ENCODE measurements at places on chromosomes 13 and 19. TPM values are rescaled to one million over a fixed set of nuclear protein-coding genes. Genes with fewer than 3 reads are reported as not detected.

PCDH9 gene
- 1.6 TPM for total RNA-seq

VPS36 gene
- total RNA-seq = 49.4 TPM

C19orf38 gene
- 0.24 TPM for total RNA-seq

B3GNT3 gene
- 0.70 TPM for total RNA-seq

KRTDAP gene
- total RNA-seq = 4.2 TPM

RASAL3 gene
- total RNA-seq = not detected

LPAR2 gene
- total RNA-seq = 56.6 TPM

C1QTNF9 gene
- not detected for total RNA-seq

DIRAS1 gene
- 4.7 TPM for total RNA-seq

CEACAM16 gene
- total RNA-seq = not detected

CD70 gene
- total RNA-seq = 0.92 TPM

GRCh38 chr13:98509271-98510155 lies 67.4 kb downstream of the STK24 start:
- no peaks in the 10 kb centered on the region for H3K27me3 ChIP-seq
- H3K4me1 ChIP-seq = peaks cover 38% of the 10 kb centered on the region
- no peak overlapping the region for H3K27ac ChIP-seq
- peaks cover 38% of the 10 kb centered on the region for H3K36me3 ChIP-seq

DNA sequence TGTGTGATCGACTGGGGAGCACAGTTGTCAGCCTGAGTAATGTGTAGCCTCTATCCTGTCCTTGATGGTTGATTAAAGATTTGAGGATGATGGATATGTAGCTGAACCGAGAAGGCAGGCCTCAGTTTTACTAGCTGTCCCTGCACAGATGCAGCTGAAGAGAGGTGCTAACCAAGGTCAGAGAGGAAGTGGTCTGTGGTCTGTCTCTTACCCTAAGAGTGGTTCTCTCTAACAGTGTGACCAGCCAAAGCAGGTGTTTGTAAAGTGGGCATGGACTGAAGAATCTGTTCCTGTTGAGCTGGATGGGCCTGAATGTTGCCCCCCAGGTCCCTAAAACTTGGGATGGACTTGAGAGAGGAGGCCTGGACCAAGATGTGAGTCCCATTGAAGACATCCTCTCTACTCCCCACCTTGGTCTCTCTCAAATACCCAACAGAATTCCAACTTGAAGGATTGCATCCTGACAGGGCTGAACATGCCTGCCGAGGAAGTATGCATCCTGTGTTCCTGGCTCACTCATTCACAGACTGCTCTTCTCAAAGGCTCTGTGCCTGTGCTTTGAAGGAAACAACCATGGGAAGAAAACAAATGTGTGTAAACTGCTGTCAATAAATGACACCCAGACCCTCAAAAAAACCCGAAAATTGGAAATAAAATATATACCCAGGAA lies 223.8 kb downstream of the MAB21L1 start:
- DNase-seq = no peak
- no peaks in the 10 kb centered on the region for H3K27me3 ChIP-seq
- H3K4me3 ChIP-seq = no peak overlapping the region
- H3K27ac ChIP-seq = no peak overlapping the region

- no peak overlapping the region for H3K27ac ChIP-seq
- H3K4me1 ChIP-seq = no peaks in the 10 kb centered on the region
- H3K27me3 ChIP-seq = no peaks in the 10 kb centered on the region
- peak; percentile 93 for DNase-seq
- H3K36me3 ChIP-seq = no peaks in the 10 kb centered on the region
These were observed 4.3 kb upstream of the C5AR1 start for GRCh38 chr19:47305309-47305751.

- no peak for DNase-seq
- H3K27me3 ChIP-seq = no peaks in the 10 kb centered on the region
- H3K27ac ChIP-seq = no peak overlapping the region
- H3K4me3 ChIP-seq = peak overlapping the region; percentile 88
- no peaks in the 10 kb centered on the region for H3K36me3 ChIP-seq
These were observed 707 bp upstream of the MAMSTR start for GRCh38 chr19:48720251-48720612.

DNA sequence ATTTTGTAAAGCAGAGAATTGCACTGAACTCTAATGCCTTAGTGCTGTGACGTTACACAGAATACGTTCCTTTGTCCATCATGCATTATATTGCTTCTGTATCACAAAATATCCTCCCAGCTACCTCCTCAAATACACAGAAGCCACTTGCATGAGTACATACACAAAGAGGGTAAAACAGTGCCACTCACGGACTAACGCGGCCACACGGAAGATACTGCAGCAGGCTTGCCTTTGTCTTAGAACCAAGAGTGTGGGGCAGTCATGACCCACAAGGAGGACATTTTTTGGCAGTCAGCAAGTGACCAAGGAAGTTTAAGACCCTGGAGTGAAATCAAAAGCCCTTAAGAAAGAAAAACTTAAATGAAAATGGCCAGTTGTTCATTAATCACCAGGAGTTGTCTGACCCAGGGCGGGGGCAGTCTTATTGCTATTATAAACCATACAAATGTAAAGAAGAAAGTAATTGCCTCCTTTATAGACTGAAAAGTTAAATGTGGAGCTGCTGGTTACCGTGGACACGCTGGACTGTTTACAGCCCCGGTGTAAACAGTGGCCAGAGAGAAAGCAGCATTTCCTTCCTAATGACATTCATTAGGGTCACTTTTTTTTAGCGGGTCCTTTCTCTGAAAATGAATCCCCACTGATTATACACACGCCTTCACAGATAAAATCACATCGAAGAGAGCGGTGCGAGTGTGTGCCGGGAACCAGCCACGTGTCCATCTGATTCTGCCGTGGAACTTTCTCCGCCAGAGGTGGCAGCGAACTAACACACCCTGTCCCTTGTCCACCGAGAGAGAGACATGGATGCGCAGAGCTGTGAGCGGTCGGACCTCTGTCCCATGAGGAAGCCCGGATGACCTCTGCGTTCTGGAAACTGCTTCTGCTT lies 66.8 kb downstream of the SOX1 start:
- H3K36me3 ChIP-seq = no peaks in the 10 kb centered on the region
- H3K27ac ChIP-seq = peak overlapping the region; percentile 61
- no peak overlapping the region for H3K4me3 ChIP-seq
- peaks cover 11% of the 10 kb centered on the region for H3K27me3 ChIP-seq
- H3K4me1 ChIP-seq = no peaks in the 10 kb centered on the region

DNA sequence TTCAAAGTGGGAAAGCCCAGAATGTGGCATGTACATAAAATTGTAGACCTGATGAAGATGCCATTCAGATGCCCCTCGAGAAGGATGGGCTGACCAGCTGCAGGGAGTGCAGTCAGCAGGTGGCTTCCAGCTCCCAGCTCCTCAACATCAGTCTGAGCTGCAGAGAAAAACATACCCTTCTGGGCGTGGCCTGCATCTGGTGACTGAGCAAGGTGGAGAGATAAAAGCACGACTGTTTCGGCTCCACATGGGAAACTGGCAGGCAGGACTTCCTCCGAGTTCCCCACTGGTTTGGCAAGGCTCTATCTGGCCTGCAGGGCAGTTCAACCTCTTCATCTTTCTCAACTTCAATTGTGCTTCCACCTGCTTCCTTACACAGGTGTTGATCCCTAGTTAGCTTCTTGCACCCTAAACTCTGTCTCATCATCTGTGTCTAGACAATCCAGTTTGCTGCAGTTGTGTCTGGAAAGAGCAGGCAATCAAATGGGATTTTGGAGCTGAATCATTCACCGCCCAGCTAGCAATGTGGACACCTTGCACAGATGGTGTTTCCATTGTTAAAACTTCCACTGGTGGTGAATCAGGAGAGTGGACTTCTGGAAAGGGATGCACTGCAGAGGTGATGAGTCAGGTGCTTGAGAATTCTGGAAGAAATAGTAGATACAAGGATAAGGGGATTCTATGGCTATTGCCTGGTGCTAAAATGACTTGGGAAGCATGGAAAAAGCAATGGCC lies 56.8 kb downstream of the POLR1D start:
- no peaks in the 10 kb centered on the region for H3K4me1 ChIP-seq
- no peaks in the 10 kb centered on the region for H3K36me3 ChIP-seq
- H3K4me3 ChIP-seq = no peak overlapping the region
- H3K27ac ChIP-seq = no peak overlapping the region

DNA sequence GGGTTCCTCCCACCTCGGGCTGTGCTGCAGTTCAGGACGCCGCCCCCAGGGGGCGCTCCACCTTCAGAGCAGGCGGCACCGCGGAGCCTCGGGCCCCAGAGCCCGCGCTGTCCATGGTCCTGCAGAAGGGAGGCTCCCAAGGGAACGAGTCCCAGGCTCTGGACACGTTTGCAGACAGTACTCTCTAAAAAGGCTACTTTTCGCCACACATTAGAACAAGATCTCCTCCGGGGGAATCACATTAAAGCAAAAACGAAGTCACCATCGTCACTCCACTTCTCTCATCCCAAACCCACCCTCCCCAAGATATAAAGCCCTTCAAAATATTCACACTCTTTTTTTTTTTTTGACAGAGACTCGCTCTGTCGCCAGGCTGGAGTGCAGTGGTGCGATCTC lies 4.6 kb upstream of the SIGLEC10 start:
- H3K4me3 ChIP-seq = no peak overlapping the region
- no peaks in the 10 kb centered on the region for H3K4me1 ChIP-seq
- no peaks in the 10 kb centered on the region for H3K36me3 ChIP-seq
- H3K27ac ChIP-seq = no peak overlapping the region
- peaks cover 8% of the 10 kb centered on the region for H3K27me3 ChIP-seq
- peak; percentile 99 for DNase-seq

- no peak overlapping the region for H3K4me3 ChIP-seq
- H3K27ac ChIP-seq = no peak overlapping the region
- peaks cover 44% of the 10 kb centered on the region for H3K36me3 ChIP-seq
- no peak for DNase-seq
These were observed 4.5 kb downstream of the MZF1 start for GRCh38 chr19:58568453-58569130.

GRCh38 chr19:46347985-46348384 lies 1.1 kb downstream of the PPP5C start:
- DNase-seq = no peak
- no peaks in the 10 kb centered on the region for H3K4me1 ChIP-seq
- H3K4me3 ChIP-seq = peak overlapping the region; percentile 84
- H3K27ac ChIP-seq = no peak overlapping the region
- peaks cover 20% of the 10 kb centered on the region for H3K36me3 ChIP-seq
- H3K27me3 ChIP-seq = no peaks in the 10 kb centered on the region

DNA sequence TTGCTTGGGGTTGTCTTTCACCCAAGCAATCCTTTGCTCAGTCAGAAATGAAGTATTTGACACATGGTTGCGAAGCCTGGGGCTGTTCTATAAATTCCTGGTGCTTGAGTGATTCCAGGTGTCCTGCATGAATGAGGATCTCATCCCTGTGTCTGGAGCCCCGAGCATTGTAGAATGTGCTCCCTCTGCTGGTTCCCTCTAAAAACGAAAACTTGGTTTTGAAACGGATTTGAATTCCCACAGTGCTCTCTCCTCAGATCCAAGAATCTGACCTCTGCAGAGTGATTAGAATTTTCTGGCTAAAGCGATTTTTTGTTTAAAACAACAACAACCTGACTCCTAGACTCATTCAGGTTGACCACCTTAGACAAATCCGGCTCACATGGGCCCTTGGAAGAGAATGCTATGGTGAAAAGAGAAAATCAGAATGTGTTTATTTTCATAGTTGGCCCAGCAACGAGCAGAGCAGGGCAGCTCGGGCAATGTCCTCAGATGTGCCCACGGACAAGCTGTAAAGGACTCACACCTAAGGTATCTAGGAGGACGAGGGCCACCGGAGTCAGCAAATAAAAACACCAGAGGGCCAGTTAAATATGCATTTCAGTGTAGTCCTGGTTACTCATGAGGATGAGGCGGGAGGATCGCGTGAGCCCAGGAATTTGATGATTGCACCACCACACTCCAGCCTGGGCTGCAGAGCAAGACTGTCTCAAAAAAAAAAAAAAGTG lies 8.7 kb upstream of the ATP12A start:
- H3K27ac ChIP-seq = no peak overlapping the region
- H3K27me3 ChIP-seq = no peaks in the 10 kb centered on the region
- H3K36me3 ChIP-seq = no peaks in the 10 kb centered on the region

DNA sequence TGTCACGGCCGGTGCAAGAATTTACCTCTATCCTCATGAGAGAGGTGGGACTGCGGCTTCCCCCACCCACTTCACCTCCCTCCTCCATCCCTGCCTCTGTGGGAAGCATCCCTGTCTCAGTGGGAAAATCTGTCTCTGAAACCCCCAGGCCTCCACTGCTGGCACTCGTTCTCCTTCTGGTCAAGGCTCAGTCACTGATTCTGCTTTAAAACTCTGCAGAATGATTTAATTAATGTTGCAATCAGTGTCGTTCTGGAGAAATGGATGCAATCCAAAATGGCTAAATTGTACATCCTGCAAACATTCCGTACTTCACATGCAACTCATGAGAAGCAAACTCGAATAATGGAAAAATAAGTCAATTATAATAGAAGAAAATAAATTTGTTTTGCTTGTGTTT lies 5.6 kb downstream of the RASL11A start:
- no peak overlapping the region for H3K4me3 ChIP-seq
- no peak overlapping the region for H3K27ac ChIP-seq
- no peaks in the 10 kb centered on the region for H3K4me1 ChIP-seq
- peaks cover 19% of the 10 kb centered on the region for H3K27me3 ChIP-seq
- DNase-seq = no peak

- DNase-seq = no peak
- no peaks in the 10 kb centered on the region for H3K4me1 ChIP-seq
- no peaks in the 10 kb centered on the region for H3K36me3 ChIP-seq
- no peak overlapping the region for H3K4me3 ChIP-seq
These were observed 984.7 kb upstream of the PCDH9 start for GRCh38 chr13:68214691-68215415.

DNA sequence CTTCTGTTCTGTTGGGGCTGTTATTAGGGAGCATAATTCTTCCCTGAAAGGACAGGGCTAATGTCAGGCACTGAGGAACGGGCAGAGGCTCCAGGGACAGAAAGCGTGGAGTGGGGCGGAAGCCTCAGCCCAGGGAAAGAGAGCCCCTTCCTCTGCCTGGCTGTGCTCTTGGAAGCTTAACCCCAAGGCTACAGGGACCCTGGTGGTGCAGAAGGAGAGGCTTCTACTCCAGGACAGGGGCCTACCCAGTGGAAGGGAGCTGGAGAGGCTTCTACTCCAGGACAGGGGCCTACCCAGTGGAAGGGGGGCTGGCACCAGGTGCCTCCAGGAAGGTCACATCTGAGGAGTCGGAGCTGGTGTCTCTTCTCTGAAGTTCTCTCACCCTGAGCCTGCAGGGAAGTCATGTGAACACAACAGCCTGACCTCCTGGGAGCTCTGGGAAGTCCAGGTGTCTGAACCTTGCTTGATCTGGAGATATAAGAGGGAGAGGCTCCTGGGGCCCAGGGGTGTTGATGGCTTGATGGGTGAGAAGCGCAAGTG lies 159.5 kb upstream of the SOX1 start:
- H3K4me3 ChIP-seq = no peak overlapping the region
- DNase-seq = peak; percentile 21
- no peaks in the 10 kb centered on the region for H3K27me3 ChIP-seq
- no peak overlapping the region for H3K27ac ChIP-seq
- no peaks in the 10 kb centered on the region for H3K36me3 ChIP-seq

GRCh38 chr19:5717215-5717935 lies 2.6 kb downstream of the LONP1 start:
- no peak overlapping the region for H3K27ac ChIP-seq
- DNase-seq = no peak
- peaks cover 3% of the 10 kb centered on the region for H3K4me1 ChIP-seq
- H3K36me3 ChIP-seq = peaks cover 34% of the 10 kb centered on the region
- H3K27me3 ChIP-seq = no peaks in the 10 kb centered on the region

- no peaks in the 10 kb centered on the region for H3K4me1 ChIP-seq
- H3K36me3 ChIP-seq = no peaks in the 10 kb centered on the region
- no peaks in the 10 kb centered on the region for H3K27me3 ChIP-seq
- no peak overlapping the region for H3K4me3 ChIP-seq
These were observed 135.6 kb upstream of the TSC22D1 start for GRCh38 chr13:44711706-44712105.

GRCh38 chr19:13400296-13400695 lies 106.0 kb downstream of the CACNA1A start:
- DNase-seq = no peak
- H3K27me3 ChIP-seq = no peaks in the 10 kb centered on the region
- H3K4me1 ChIP-seq = no peaks in the 10 kb centered on the region
- no peak overlapping the region for H3K4me3 ChIP-seq
- H3K36me3 ChIP-seq = no peaks in the 10 kb centered on the region
- H3K27ac ChIP-seq = no peak overlapping the region
